NCI-H187 treated with DMSO at 0.1 percent for 48 hours (cell line): ENCODE measurements at places on chromosomes 11 and 22.

GRCh38 chr11:112620621-112621394 lies 340.4 kb upstream of the NCAM1 start:
- no peak for DNase-seq

GRCh38 chr11:266676-267439 lies 11.3 kb upstream of the NLRP6 start:
- no peak for DNase-seq

DNA sequence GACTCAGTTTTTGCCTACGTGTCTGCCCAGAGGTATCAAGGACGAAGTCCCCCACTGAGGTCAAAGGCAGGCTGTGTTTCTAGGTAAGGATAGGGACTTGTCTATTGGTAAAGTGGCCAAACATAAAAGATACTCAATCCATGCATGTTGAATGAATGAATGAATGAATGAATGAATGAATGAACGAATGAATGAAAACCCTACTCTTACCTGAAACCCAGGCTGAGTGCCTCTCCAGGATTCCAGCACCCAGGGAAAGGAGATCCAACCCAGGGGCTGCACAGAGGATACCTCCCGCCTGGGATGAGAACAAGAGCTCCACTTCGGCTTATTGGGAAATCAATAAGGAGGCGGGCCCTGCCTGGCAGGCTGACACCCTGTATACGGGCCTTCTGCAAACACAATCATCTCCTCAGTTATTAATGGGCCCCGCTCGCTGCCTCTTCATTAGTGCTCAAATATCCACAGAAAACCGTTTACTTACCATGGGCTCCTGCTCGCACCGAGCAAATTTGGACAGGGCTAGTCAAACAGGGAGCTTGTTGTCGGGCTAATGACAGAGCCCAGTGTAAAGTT lies 177.4 kb downstream of the BUD13 start:
- no peak for DNase-seq

- DNase-seq, result no peak
Observed at GRCh38 chr11:121534131-121535093, 81.6 kb upstream of the SORL1-AS1 start.

GRCh38 chr11:32888805-32889204 lies 3.8 kb upstream of the QSER1 start:
- no peak for DNase-seq

DNA sequence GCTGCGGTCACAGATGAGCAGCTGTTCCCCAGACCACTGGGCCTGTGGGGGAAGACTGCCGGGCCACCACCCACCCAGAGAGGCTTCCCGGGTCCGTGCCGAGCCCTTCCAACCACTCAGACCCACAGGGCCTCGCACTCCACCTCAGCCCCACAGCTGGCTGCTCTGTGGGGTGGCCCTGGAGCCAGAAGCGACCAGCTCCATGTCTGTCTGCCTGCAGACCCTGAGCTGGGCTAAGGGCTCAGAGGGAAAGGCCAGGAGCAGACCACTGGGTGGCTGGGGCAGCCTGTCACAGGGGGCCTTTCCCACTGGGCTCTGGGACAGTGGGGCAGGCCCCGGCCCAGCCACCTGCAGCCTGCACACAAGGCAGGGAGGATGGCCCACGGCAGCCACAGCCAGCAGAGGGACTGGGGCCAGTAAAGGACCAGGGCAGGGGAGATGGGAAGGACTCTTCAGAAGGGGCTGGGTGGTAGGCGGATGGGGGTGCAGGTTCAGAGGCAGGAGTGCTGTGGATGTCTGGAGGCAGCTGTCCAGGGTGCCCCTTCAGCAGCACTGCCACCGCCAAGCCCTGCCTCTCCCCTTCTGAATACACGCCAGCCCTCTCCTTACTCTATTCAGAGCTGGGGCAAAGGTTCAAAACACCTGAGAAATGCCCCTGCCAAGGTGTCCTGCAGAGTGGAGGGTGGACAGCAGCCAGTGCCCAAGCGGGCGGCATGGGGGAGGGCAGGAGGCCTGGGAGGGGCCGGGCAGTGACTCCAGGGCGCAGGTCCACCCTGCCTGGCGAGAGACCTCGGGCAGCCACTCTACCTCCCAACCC lies 32.2 kb downstream of the GNB1L start:
- DNase-seq, result no peak

DNA sequence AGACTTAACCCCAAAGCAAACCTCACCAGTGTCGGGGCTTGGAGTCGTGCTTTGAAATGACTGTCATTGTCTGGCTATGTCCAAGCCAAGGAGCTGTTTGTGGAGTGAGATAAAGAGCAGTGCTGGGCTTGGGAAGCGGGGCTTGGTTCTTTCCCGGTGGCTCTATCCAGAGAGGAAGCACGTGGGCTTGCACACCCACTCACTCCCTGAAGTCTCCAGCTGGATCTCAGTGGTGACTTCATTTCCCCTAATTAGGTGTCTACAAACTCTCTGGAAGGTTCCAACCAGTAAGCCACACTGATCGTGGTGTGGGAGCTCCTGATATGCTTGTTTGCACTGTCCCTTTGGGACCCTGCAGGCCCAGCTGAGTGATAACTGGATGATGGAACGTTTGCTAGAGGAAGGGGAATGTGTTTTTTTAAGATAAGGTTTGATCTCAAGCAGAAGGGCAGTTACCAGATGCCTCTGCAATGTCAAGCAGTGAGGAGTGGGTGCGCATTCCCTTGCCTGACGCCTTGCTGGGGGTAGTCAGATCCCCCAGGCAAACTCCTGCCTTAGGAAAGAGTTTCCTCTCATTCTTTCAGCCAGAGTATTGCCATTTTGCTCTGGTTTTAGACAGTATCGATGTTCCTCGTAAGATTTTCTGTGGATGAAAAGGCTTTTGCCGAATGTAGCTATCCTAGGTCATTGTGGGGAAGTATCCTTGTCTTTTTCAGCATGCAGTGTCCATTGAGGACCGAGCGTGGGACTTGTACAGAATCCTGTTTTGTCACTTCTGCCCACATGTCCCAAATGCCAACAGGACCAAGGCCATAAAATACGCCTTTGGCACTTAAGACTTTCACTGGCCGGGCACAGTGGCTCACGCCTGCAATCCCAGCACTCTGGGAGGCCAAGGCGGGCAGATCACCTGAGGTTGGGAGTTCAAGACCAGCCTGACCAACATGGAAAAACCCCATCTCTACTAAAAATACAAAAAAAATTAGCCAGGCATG lies 90.9 kb downstream of the MICAL2 start:
- DNase-seq, result no peak

DNA sequence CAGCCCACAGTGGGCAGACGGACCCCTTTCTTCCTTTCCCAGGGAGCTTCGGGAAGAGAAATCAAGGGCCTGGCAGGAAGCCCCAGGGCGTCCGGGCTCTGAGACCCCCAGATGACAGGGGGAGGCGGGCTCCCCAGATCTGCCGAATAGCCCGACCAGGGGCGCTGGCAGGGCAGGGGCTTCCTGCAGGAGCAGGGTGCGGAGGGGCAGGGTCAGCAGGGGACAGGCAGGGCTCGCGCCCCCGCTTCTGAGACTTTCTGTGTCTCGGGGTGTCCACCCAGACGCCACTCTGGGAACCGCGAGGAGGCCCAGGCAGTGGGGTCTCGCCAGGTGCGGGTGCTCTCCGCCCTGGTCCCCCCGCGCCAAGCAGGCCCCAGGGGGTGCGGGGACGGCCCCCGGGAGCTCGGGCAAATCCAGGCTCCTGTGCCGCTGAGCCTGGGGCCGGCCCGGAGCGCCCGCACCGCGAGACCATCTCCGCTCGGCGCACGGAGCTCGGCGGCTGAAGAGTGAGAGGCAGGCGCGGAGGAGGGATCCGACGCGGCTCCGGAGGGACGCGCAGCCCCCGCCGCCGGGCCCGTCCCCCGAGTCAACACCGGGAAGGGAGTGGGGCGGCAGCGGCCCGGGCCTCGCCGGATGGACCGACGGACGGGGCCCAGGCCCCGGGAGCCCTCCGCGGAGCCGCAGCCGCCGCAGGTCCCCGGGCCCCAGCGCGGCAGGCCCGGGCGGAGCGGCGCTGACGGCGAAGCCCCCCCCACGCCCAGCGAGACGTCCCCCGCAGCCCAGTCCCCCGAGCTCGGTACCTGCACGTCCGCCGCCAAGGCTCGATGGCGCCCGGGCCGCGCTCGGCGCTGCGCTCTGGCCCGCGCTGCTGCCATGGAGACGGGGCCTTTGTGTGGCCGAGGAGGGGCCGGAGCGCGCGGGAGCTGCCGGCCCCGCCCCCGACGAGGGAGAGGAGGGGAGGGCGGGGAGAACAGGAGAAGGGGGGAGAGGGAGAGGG lies at the start of gene PLXNB2:
Gene PLXNB2, minus strand, starts transcription at position 894 of the 997 bp plus-strand sequence. CDS start 17,062 bp downstream, outside the sequence.
- DNase-seq, result no peak

GRCh38 chr22:34045311-34045710 lies 125.0 kb upstream of the LARGE1 start:
- no peak for DNase-seq

- DNase-seq, result no peak
Observed at GRCh38 chr22:39351689-39352214, 2.0 kb downstream of the SYNGR1 start.

GRCh38 chr11:134429106-134429505 lies 17.1 kb upstream of the B3GAT1 start:
- no peak for DNase-seq

GRCh38 chr22:31623592-31624304 lies 38.3 kb downstream of the PISD start:
- no peak for DNase-seq

DNA sequence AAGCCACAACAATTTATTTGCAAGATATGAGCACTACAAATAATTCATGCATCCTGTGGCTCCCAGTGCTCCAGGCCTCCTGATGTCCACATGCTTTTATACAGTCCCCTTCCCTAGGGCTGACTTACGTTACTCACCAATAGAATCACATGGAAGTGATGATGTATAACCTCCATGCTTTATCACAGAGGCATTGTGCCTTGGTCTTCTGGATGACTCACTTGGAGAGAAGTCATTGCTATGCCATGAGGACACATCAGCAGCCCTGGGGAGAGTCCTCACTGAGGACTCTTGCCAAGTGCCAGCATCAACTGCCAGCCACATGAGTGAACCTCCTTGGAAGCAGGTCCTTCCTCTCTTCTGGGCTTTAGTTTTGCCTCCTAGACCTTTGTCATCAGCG lies 22.0 kb upstream of the IGSF9B start:
- DNase-seq, result no peak

GRCh38 chr11:74534216-74534945 lies 40.9 kb upstream of the LIPT2 start:
- DNase-seq, result no peak

- no peak for DNase-seq
Observed at GRCh38 chr22:31230871-31231621, 18.9 kb downstream of the LIMK2 start.

DNA sequence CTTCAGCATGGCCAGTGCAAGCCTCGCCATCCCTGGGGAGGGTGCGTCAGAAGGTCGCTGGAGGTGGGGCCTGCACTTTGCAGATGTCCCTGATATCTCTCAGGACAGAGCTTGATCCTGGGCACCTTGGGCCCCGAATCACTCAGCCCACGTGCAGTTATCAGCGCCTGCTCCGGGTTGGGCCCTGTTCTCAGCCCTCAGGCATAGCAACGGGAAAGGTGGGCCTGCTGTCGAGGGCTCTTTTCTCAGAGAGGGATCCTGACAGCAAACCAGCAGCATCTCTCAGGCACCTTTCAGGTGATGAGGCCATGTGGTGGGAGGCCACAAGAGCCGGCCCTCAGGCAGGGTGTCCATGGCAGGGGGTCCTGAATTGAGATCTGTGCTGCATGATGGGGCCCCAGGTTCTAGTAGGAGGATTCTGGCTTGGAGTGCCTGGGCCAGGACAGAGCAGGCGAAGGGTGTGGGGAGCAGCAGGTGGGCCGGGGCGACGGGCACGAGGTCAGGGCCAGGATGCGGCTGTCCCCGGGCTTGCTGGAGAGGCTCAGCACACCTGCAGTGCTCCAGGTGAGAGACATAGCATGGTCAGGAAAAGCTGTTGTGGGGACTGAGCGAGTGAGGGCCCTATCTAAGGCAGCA lies 280.5 kb downstream of the TBC1D22A start:
- no peak for DNase-seq

- DNase-seq, result no peak
Observed at GRCh38 chr22:20532256-20532993, 25.0 kb downstream of the MED15 start.

- DNase-seq, result no peak
Observed at GRCh38 chr11:14974515-14975251, 2.5 kb upstream of the CALCA start.

DNA sequence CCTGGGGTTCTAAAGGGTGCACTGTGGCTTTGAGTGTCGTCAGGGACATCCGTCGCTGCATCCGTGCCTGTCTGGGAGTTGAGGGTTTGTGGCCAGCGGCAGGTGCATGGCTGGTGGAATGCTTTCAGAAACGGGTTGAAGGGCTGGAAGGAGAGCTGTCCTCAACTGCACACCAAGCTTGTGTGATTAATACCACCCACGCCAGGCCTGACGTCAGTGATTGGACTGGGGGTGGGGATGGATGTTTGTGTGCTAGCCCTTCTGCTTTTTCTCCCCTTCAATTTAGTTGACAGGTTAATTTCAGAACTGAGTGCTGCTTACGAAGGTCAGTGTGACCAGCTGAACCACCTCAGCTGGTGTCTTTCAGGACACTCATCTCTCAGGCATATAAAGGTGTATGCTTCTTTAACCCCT lies 3.2 kb upstream of the GAB2 start:
- DNase-seq, result peak; percentile 35

- no peak for DNase-seq
Observed at GRCh38 chr11:36053281-36053680, 109.4 kb downstream of the LDLRAD3 start.

DNA sequence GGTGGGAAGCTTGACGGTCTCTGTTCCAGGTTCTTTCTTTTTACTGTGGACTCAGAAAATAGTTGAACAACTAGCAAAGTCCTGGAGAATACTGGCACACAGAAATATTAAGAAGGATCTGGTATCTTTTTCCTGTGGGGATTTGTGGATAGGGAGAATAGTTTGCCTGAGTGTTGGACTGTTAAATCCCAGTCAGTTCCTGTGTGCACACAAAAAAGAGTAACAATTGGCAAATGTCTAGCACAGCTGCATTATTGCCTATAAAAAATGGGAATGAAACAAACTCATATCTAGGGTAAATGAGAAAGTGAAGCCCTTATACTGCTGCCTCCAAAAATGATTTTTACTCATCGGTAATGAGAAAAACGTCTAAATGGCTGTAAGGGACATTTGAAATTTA lies 828.2 kb downstream of the JRKL start:
- no peak for DNase-seq

GRCh38 chr22:46293577-46294260 lies 3.0 kb upstream of the GTSE1 start:
- DNase-seq, result no peak
